Activated T-cell treated with anti-CD3 and anti-CD28 coated beads, Interleukin-2, amount 50 U/mL, for 72 hours (primary cell): ENCODE measurements at places on chromosomes 1 and 21.
A peak's percentile ranks its signal among the peaks of the same experiment; 100 is the strongest.

- DNase-seq, result no peak
Observed at GRCh38 chr1:177183836-177184235, 13.1 kb downstream of the BRINP2 start.

GRCh38 chr1:231421546-231421970 is 529 bp downstream of the EGLN1 start:
- DNase-seq, result peak; percentile 60

DNA sequence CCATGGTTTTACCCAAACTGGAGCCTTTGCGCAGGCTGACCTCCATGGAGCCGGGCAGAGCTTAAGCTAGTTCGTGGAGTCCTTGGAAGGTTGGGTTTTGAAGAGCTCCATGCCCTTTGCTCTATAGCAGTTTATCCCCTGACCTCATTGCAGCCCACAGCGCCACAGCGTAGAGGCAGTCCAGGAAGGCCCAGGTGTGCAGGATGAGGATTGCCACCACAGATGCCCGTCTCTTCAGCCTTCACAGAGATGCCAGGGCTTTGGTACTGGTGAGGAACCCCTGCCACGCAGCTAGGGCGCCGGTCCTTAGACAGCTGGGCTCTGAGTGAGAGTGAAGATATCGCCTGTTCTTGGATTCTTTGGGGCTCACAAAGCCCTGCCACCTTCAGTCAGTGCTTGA is 138.6 kb downstream of the PEX14 start:
- no peak for DNase-seq

- DNase-seq, result no peak
Observed at GRCh38 chr1:64161357-64161941, 42.0 kb upstream of the UBE2U start.

DNA sequence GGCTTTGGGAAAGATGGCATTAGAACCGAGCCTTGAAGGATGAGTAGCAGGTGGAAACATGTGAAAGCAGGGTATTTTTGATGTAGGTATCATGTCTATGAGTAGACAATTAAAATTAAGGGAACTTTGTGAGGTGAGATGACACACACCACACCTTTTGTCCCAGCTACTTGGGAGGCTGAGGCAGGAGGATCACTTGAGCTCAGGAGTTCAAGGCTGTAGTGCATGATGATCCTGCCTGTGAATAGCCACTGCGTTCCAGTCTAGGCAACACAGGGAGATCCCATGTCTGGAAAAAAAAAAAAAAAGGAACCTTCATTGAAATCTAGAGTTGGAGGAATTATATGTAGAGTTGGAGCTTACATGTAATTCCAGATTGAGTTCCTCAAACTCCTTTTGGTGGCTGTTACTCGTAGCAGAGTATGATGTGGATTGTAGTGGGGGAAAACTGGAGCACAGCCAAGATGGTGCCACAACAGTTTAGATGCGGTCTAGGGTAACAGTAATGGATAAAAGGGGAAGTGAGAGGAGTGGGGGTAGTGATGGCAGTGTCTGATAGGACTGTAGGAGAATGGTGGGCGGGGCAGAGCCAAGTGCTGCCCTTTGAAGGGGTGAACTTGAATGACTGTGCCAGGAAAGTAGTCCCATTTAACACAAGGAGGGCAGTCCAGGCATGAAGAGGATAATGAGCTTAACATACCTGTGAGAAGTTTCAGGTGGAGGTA is 17.4 kb downstream of the AK4 start:
- DNase-seq, result no peak

GRCh38 chr1:193937308-193937707 is 750.9 kb upstream of the B3GALT2 start:
- no peak for DNase-seq

GRCh38 chr1:22229379-22229778 is 86.5 kb upstream of the WNT4 start:
- no peak for DNase-seq
